ENCODE measurements at places on chromosomes 5 and 9.

GRCh38 chr9:99569840-99570239 is 251.8 kb upstream of the NR4A3 start:
- no peak for DNase-seq

GRCh38 chr9:26502311-26502710 is 390.3 kb downstream of the CAAP1 start:
- DNase-seq = no peak

DNA sequence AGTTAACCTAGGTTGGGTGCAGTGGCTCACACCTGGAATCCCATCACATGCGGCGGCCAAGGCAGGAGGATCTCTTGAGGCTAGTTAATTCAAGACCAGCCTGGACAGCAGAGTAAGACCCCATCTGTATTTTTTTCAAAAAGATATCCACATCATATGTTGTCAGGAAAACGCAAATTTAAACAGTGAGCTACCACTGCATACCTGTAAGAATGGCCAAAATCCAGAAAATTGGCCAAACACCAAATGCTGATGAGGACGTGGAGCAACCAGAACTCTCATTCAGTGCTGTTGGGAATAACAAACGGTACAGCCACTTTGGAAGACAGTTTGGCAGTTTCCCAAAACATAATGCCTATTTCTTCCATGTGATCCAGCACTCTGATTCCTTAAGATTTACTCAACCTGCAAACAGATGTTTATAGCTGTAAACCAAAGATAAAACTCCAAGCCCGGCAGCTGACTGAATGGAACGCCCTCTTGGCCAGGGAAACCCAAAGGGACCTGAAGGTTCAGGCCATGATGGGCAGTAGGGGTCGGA is 12.4 kb downstream of the CEL start:
- no peak for DNase-seq

- no peak for DNase-seq
These were observed 21.9 kb upstream of the TXN start for GRCh38 chr9:110278080-110278707.
